GM12878 (cell line): ENCODE measurements at places on chromosomes 2 and 18. TPM values are rescaled to one million over a fixed set of nuclear protein-coding genes. Genes with fewer than 3 reads are reported as not detected.

HNMT gene
- not detected in 2 replicates for polyA plus RNA-seq

DNA sequence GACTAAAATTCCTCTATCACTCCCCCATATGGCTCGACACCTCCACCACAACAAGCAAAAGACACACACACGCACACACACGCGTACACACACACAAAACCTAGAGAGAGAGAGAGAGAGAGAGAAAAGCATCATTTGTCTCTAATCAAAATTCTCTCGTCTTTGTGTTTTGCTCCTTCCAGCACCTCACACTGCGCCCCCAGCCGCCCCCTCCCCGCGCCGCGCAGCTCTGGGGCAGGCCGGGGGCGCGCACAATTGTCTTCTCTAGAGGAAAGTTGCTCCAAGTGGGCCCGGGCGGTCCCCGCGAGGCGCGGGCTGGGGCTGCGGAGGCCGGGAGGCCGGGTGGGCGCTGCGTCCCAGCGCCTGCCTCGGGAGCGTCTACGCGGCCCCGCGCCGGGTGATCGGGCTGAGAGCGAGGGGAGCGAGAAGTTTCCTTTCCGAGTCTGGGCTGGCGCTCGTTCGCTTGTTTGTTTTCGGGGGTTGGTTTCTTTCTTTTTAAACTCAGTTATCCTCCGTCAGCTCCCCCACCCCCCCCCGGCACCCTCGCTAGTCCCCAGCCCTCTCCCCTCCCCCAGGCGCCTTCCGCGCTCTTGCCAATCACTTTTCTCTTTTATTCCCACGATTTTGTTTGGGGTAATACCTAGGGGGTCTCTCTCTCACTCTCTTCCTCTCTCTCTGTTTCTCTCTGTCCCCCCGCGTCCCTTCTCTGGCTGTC is 4.1 kb downstream of the ZEB2 start:
- H3K4me1 ChIP-seq, result peaks cover 18% of the 10 kb centered on the region; the same call in 1 of the 2 replicates
- no peak overlapping the region for H3K27ac ChIP-seq
- H3K4me3 ChIP-seq, result peak overlapping the region; percentile 61
- H3K27me3 ChIP-seq, result peaks cover 10% of the 10 kb centered on the region

CROCC2 gene
- polyA plus RNA-seq, result not detected in 2 replicates

- peaks cover 37% of the 10 kb centered on the region for H3K36me3 ChIP-seq
- no peak for DNase-seq
- H3K27me3 ChIP-seq, result no peaks in the 10 kb centered on the region
- H3K27ac ChIP-seq, result no peak overlapping the region
- peaks cover 10% of the 10 kb centered on the region for H3K4me1 ChIP-seq
Observed at GRCh38 chr2:74864728-74865722, 31.1 kb downstream of the HK2 start.

CRYBA2 gene
- not detected in 2 replicates for polyA plus RNA-seq

DNA sequence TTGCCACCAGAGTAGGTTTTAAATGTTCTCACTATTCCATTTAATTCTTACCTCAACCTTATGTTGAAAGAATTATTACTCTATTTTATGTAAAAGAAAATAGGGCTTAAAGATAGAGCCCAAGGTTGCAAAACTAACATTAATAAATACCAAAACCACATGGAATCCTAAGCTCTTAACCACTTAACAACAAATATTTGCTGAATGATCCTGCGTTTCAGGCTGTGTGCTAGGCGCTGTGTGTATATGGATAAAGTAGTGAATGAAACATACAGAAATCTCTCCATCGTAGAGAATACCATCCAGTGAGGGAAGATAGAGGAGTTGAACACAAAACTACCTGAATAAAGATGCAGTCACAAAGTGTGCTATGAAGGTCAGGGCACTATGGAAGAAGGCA is 485.1 kb downstream of the THSD7B start:
- H3K4me1 ChIP-seq, result no peaks in the 10 kb centered on the region
- no peak overlapping the region for H3K4me3 ChIP-seq
- H3K27ac ChIP-seq, result no peak overlapping the region
- H3K36me3 ChIP-seq, result no peaks in the 10 kb centered on the region
- no peaks in the 10 kb centered on the region for H3K27me3 ChIP-seq

GRCh38 chr2:56449002-56449431 is 265.2 kb downstream of the CCDC85A start:
- no peaks in the 10 kb centered on the region for H3K27me3 ChIP-seq
- no peak overlapping the region for H3K27ac ChIP-seq
- no peaks in the 10 kb centered on the region for H3K36me3 ChIP-seq
- no peak for DNase-seq
- no peak overlapping the region for H3K4me3 ChIP-seq
- H3K4me1 ChIP-seq, result no peaks in the 10 kb centered on the region

- no peak for DNase-seq
Observed at GRCh38 chr2:72917138-72917876, at the start of gene EMX1. EMX1 (plus strand) TSS chr2:72917519; CDS start chr2:72917853, 334 bp downstream.

GRCh38 chr18:32707586-32707985 is 65.2 kb downstream of the KLHL14 start:
- H3K4me3 ChIP-seq, result no peak overlapping the region
- DNase-seq, result no peak
- H3K27me3 ChIP-seq, result no peaks in the 10 kb centered on the region

NYAP2 gene
- polyA plus RNA-seq, result not detected in 2 replicates
